Natural killer cell (primary cell): ENCODE measurements at places on chromosomes 16 and 17.

- peak; percentile 46 for DNase-seq
- H3K36me3 ChIP-seq = no peaks in the 10 kb centered on the region
- H3K27me3 ChIP-seq = no peaks in the 10 kb centered on the region
- peaks cover 68% of the 10 kb centered on the region for H3K4me1 ChIP-seq
Observed at GRCh38 chr17:49390548-49391324, 23.9 kb downstream of the PHB1 start.

DNA sequence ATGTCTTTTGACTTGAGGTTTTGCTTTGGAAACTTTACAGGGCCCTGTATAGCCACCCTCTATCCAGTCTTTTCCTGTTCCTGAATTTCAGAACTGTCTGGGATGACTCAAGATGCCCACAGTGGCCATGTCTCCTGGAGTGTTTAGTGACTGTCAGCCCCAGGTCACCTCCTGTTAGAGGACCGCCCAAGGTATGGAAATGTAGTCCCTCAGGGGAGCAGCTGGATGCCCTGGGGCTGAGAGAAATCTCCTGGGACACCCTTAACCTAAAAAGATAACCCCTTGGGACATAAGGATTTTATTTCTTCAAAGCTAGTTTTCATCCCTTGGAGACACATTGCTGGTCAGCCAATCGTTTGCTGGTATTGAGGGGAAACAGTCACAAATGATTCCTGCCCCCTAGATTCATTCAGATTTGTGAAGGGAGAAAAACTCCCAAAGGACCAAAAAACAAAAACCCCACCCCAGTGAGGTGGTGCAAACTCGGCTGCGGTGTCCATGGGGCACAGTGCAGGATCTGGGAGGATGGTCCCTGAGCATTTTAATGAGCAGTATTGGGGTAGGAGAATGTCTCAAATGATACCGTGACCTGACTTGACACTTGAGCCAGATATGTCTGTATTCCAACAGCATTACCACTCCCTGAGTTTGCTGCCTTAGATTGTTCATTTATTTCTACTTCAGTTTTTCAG lies 1.7 kb downstream of the ZNF267 start:
- H3K4me3 ChIP-seq = peak overlapping the region; percentile 97
- DNase-seq = no peak
- peaks cover 53% of the 10 kb centered on the region for H3K4me1 ChIP-seq
- H3K27ac ChIP-seq = peak overlapping the region; percentile 95
- peaks cover 9% of the 10 kb centered on the region for H3K36me3 ChIP-seq

GRCh38 chr16:56985962-56986360 lies 3.4 kb upstream of the NLRC5 start:
- H3K27me3 ChIP-seq = no peaks in the 10 kb centered on the region
- no peak overlapping the region for H3K4me3 ChIP-seq
- H3K4me1 ChIP-seq = peaks cover 48% of the 10 kb centered on the region
- H3K36me3 ChIP-seq = no peaks in the 10 kb centered on the region
- no peak for DNase-seq
- no peak overlapping the region for H3K27ac ChIP-seq

DNA sequence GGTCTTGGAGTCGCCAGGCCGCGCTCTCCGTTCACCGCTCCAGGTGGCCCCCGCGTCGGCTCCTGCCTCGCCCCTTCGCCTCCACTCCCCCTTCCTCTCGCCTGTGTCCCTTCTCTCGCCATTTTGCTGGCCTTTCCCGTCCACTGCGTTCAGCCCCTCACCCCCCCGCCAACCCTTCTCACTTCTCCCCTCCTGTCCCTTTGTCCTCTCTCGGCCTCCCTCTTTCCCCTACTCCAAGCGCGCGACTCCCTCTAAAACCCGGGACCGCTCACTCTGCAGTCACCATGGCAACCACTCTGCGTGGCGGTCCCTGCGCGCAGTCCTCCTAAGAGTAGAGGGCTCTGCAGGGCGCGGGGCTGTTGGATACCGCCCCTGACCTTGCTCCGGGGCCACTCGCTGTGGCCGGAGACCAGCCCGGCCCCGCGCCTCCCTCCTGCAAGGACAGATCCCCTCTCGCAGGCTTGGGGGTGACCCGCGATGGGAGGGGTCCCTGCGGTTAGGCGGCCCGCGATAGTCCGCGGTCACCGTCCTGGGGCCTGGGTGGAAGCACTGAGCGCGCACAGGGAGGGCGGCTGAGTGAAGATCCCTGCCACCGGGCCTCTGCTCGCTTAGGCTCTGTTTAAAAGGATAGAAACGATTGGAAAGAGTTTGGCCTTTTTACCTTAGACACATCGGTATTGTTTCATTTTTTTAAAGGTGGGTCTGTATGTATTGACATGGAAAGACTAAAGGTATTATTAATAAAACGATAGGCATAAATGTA lies 454 bp downstream of the CCDC40 start:
- no peaks in the 10 kb centered on the region for H3K36me3 ChIP-seq
- peak; percentile 67 for DNase-seq
- H3K27me3 ChIP-seq = peaks cover 13% of the 10 kb centered on the region
- H3K4me1 ChIP-seq = peaks cover 20% of the 10 kb centered on the region

- H3K4me1 ChIP-seq = peaks cover 77% of the 10 kb centered on the region
- H3K4me3 ChIP-seq = no peak overlapping the region
- peak; percentile 45 for DNase-seq
- peak overlapping the region; percentile 86 for H3K27ac ChIP-seq
- H3K27me3 ChIP-seq = no peaks in the 10 kb centered on the region
Observed at GRCh38 chr16:81808933-81809480, 29.9 kb downstream of the PLCG2 start.
